DMS153 (cell line): ENCODE measurements at places on chromosomes 7 and 10.
A peak's percentile ranks its signal among the peaks of the same experiment; 100 is the strongest.

DNA sequence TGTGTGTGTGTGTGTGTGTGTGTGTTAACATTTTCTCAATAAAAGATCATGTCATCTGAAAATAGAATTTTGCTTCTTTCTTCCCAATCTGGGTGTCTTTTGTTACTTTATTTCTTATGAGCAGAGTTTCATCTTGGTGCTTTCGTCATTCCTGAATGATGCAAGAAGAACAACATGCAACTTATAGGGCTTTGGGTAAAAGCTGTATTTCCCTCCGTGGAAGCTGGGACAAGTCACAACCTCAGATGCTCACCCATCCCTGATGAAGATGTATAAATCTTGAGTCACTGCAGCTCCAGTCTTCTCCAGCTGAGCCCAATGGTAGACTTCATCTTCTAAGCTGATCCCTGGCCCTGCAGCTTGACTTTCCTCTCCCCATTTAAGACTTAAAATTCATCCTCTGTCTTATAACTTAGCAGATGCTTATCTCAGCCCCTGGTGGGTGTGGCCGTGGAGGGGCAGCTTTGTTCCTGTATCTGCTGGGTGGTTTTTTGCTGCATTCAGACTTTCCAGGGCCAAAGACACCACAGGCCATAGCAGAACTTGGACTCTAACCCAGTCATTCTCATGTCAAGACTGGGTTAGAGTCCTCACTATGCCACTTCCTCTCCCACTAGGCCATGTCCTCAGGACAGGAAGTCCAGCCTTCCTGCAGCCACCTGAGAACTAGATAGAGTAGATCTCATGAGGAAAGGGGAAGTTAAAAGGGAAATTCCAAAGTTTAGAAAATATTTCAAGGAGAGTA, 356.4 kb downstream of the TNS3 start:
- DNase-seq, result no peak

DNA sequence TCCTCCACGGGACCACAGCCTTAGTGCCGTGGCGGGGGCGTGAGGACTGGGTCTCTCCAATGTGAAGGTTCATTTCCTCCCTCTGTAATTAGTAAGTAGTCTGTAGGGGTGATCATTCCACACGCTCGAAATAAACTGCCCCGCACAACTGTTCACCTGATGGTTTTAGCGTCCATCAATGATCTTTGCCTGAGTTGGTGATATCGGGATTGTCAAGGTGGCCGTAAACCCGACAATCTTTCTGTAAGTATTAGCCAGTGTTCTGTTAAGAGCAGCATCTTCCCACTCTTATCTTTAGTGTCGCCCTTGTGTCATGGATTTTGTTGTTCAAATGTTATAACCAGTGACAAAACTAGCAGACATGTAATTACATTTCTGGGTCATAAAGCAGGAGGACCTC, 17.7 kb downstream of the AGAP3 start:
- DNase-seq, result no peak

DNA sequence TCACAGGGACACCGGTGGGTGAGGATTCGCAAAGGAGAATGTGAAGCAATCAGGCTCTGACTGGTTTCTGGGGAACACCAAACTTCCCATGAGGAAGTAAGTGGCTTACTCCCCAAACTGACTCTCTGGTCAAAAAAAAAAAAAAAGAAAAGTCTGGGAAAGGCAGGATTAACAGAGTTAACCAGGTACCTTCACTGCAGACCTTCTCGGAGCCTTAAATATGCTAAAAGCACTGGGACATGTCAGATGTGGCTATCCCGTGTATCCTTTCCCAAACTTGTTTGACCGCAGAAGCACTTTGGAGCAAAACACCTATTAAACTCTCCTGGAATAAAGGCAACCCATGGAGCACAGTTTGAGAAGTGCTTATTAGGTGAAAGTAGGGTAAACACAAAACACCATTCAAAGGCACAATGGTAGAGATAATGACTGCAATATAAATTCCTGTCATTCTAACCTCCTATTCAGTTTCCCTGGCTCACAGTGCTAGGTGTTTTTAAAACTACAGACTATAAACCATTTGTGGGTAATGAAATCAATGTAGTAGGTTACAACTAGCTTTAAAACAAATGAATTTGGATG, 44.1 kb upstream of the MXI1 start:
- peak; percentile 70 for DNase-seq

GRCh38 chr10:76126607-76127527, 695.4 kb downstream of the LRMDA start:
- peak; percentile 40 for DNase-seq

GRCh38 chr7:99076615-99077014, 67.3 kb downstream of the SMURF1 start:
- DNase-seq, result no peak

GRCh38 chr10:109912335-109913281, 10.7 kb downstream of the XPNPEP1 start:
- peak; percentile 65 for DNase-seq

GRCh38 chr10:11439523-11440053, 171.9 kb downstream of the USP6NL start:
- no peak for DNase-seq

DNA sequence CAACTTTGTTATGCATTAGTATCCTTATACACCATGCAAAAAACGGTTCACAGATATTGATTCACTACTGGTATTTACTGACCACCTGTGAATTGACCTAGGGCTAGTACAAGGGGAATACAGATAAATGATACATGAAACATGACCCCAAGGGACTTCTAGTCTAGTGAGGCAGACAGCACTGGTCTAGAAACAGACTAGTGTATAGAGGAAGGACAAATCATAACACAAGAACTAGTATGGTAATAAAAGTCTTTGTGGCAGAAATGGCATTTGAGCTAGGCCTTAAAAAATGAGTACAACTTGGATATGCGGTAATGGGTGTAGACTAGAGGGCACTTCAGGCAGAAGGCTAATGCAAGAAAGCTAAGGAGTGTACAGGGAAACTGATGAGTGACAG, 86.6 kb downstream of the SLC25A13 start:
- no peak for DNase-seq

DNA sequence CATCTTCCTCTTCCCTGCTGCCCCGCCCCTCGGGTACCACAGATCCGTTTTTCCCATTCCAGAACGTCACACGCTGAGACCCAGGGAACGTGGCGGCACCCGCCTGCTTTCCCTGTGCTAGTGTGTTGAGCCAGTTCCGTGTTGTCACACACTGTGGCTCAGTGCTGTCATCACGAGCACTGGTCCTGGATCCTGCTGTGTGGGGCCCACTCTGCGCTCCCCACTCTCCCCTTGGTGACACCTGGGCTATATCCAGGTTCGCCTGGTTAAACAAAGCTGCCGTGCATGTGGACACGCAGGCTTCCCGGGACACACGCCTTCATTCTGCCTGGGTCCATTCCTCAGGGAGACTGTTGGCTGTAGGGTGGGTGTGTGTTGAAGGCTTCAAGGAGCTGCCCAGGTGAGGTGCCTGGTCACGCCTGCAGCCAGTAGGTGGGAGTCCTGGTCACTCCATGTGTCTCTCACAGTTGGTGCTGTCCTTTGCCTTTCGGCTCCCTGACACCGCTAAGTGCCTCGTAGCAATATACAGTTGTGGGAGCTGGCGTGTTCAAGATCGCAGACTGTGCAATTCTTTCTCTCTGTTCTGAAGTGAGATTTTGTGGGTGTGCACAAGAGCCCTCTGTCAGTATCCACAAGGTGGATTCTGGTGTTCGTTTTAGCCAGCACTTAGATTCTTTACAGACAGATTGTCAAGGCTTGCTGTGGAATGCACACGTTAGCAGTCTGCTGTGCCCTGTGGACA, 88.6 kb downstream of the INPP5A start:
- DNase-seq, result no peak

- DNase-seq, result no peak
Measured at GRCh38 chr7:2941216-2941859, 97.2 kb upstream of the GNA12 start.

GRCh38 chr7:157507987-157508386, 171.2 kb downstream of the DNAJB6 start:
- DNase-seq, result no peak

GRCh38 chr10:9060314-9060713, 1005.8 kb downstream of the GATA3 start:
- no peak for DNase-seq

DNA sequence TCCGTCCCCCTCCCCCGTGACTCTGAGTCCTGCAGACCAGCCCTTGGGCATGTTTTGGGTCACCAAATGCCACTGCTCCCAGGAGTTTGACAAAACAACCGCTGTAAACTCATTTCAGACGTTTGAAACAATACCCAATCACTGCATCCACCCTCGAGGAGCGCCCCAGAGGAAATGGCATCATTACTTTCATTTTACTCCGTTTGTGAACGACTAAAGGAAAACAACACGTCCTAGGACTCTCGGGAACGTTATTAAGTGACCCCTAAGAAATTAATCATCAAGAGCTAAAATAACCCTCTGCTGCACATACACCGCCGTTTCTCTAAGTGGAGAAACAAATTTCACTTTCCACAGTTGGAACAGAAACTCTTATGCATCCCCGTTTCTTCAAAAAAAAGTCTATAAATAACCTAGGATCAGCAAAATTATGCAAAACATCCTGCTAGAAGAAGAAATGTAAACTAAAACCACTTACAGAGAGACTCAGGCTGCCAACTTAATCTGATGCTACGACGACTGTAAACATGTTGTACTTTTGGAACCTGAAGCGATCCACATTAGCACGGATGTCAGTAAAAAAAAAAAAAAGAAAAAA, 109.9 kb upstream of the EFCAB10 start:
- no peak for DNase-seq

DNA sequence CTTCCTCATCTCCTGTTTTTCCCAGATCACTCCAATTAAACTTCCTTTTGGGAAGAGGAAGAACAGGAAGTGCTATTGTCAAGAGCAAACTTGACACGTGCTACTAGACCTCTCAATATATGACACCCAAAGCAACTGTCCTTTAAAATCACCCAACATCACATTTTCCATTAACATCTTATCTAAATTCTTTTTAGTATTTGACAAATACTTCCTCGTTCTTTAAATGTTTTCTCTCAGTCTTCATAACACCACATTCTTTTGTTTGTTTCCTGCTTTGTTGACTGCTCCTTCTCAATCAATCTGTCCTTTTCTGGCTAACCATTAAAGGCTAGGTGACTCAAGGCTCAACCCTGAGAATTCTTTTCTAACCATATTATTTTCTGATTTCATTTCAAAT, 7.1 kb upstream of the TFPI2 start:
- DNase-seq, result no peak

GRCh38 chr7:98266840-98267239, 14.6 kb upstream of the BRI3 start:
- no peak for DNase-seq
